ENCODE measurements at places on chromosomes 4 and X.

GRCh38 chr4:37687681-37688080, 1.5 kb upstream of the RELL1 start:
- no peak for DNase-seq

DNA sequence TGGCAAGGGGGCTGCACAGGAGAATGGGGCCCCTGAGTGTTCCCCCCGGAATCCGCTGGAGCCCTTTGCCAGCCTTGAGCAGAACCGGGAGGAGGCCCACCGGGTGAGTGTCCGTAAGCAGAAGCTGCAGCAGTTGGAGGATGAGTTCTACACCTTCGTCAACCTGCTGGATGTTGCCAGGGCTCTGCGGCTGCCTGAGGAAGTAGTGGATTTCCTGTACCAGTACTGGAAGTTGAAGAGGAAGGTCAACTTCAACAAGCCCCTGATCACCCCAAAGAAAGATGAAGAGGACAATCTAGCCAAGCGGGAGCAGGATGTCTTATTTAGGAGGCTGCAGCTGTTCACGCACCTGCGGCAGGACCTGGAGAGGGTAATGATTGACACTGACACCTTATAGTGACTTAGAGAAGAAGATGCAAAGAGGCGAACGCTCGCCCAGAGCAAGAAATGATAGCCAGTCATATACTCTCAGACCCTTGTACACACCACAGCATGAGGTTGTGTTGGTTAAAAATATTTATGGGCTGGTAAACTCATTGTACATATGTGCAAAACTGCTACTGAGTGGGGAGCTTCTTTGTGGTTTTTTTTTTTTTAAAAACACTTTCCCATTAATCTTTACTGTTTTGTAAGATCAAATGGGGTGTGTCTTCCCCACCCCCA, 52.5 kb downstream of the JADE1 start:
- DNase-seq = no peak

- no peak for DNase-seq
These were observed 207.5 kb downstream of the CHRDL1 start for GRCh38 chrX:110588164-110588563.

GRCh38 chr4:95188701-95189370, 359.9 kb downstream of the UNC5C start:
- no peak for DNase-seq

DNA sequence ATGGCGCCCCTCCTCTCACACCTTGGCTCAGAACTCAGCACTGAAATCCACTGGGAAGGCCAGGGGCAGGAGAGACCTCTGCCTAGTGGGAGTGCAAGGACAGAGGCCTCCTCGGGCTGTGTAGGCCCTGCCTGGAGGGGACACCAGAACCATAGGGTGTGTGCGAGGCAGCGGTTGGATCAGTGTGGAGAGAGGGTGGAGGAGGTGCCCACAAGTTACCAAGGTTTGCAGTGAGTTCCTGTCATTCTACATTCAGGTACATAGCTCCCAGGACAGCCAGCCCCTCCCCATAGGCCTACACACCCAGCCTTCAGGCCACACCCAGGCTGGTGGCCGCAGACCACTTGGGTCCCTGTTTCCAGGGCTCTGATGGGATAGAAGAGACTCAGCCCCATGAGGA, 19.2 kb upstream of the SPON2 start:
- DNase-seq = no peak

DNA sequence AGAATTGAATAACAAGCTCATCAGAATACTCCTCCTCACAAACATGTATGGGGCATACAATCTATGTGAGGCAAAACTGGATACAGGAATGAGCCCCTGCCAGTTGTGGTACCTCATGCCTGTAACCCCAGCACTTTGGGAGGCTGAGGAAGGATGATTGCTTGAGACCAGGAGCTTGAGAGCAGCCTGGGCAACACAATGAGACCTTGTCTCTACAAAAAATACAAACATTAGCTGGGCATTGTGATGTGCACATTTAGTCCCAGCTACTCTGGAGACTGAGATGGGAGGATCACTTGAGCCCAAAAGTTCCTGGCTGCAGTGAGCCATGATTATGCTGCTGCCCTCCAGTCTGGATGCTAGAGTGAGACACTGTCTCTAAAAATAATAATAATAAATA, 611.0 kb downstream of the NLGN4X start:
- DNase-seq = no peak

DNA sequence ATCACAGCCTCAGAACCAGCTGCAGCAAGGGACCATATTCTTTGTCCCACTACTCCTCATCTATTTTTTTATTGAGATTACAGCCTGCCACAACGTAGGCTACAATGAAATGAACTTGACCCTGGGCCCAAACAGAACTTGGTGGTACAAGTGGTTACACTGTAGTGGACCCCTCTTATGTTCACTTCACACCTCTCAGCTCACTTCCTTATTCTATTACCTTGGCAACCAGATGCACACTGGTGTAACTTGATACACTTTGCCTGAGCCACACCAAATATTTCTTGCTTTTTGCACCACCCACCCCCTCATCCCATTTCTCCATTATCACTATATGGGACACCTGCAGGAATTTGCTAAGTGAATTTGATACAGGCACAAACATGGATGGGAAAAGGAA, 105.8 kb downstream of the CXCL13 start:
- DNase-seq = no peak

- DNase-seq = no peak
These were observed 56.8 kb upstream of the EMCN start for GRCh38 chr4:100574607-100575006.

- DNase-seq = no peak
These were observed 29.9 kb downstream of the CLRN2 start for GRCh38 chr4:17544831-17545234.

GRCh38 chr4:177051473-177052060, 258.1 kb upstream of the NEIL3 start:
- no peak for DNase-seq

DNA sequence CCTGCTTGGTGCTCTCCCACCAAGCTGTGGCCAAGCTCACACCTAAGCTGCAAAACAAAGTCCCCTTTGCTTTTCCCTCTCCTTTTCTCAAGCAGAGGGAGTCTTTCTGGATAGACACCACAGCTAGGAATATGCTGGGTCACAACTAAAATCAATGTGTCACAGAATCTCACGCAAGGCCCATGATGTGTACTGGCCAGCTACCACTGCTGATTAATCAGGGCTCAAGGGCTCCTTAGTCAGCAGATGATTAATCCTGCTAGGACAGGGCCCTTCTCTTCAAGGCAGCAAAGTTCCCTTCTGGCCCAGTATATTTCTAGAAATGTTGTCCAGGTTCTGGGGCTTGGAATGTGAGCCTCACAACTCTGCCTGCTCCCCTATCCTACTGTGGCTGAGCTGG, 32.0 kb upstream of the TENT5D start:
- no peak for DNase-seq

DNA sequence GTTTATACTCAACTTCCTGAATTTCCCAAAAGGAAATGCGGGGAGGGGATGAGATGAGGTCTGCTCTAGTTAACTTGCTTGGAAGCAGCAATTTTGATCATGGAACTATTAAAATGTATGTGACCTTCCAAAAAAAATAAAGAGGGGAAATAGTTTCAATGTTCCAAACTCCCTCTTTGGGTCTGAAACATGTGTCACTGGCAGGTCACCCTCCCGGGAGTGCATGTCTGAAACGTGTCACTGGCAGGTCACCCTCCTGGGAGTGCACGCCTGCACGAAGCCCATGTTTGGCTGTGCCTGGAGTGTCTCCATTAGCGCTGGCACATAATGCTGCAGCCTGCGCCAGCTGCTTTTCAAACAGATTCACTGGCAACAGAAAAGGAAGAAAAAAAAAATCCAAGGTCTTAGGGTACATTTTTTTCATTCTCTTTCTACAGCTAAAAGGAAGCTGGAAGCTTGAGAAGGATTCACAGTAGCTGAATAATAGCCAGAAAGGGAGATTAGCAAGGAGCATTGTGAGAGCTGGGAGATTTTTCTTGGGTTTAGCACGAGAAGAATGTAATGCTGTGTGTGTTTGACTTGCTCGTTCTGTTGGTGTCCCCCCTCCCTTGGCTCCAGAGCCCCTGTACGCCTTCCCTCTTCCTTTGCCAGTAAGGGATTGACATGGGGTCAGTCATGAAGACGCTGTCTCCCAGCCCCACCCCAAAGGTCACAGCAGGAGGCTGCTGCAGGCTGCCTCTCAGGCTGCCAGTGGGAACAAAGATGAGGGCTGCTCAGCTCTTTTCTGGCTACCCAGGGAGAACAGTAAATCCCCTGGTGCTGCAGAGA, 39.2 kb upstream of the TLR3 start:
- no peak for DNase-seq

GRCh38 chrX:153621949-153622598, 23.1 kb upstream of the CCNQ start:
- no peak for DNase-seq
